ENCODE measurements at places on chromosomes 5 and 9. TPM values are rescaled to one million over a fixed set of nuclear protein-coding genes. Genes with fewer than 3 reads are reported as not detected.

- no peak overlapping the region for H3K27ac ChIP-seq
- DNase-seq: no peak
- no peak overlapping the region for H3K4me3 ChIP-seq
- H3K27me3 ChIP-seq: 0 out of 2 replicates have a peak, but pooled peaks cover 5% of the 10 kb centered on the region
Measured at GRCh38 chr9:336039-336438, 121.4 kb downstream of the DOCK8 start.

DNA sequence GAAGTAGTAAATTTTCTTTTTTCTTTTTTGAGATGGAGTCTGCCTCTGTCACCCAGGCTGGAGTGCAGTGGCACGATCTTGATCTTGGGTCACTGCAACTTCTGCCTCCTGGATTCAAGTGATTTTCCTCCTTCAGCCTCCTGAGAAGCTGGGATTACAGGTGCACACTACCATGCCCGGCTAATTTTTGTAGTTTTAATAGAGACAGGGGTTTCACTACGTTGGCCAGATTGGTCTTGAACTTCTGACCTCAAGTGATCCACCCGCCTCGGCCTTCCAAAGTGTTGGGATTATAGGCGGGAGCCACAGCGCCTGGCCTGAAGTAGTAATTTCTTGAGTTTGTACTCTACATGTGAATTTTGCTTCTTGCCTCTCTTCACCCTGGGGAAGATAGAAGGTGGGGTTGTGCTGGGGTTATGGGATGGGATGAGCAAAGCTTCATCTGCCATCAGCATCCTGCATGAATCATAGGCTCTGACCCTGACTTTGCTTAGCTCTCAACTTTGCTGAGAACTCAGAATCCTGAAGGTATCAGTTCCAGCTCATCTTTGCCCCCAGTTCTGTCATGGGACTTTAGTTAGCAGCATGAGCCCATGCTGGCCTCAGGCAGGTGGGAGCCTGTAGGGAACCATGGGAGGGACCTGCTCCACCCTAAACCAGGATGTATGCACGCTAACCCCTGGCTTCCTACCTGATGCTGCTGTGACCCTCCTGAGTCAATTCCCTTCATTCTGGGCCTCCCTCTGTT is 9.3 kb upstream of the CCL21 start:
- no peak overlapping the region for H3K4me3 ChIP-seq
- no peak for DNase-seq
- no peaks in the 10 kb centered on the region for H3K27me3 ChIP-seq
- H3K27ac ChIP-seq: no peak overlapping the region
- no peaks in the 10 kb centered on the region for H3K4me1 ChIP-seq

- DNase-seq: no peak
- H3K4me1 ChIP-seq: no peaks in the 10 kb centered on the region
- no peak overlapping the region for H3K4me3 ChIP-seq
- H3K27me3 ChIP-seq: no peaks in the 10 kb centered on the region
- H3K27ac ChIP-seq: no peak overlapping the region
Measured at GRCh38 chr5:161562446-161562845, 15.9 kb upstream of the GABRB2 start.

DNA sequence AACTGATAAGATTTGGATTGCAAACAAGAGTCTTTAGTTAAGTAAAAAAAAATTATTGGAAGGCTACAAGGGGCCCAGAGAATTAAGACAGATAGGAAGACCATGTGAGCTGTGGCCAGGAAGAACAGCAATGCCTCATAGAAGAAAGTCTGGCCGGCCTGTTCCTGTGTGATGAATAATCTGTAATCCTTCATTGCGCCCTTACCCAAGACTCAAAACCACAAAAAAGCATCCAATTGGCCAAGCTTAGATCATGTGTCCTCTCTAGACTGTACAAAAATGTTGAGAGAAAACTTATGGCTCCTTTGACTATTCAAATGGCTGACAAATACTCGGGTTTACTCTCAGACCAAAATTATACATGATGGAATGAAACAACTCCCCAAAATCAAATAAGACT is 1383.5 kb downstream of the PTPRD start:
- H3K4me1 ChIP-seq: no peaks in the 10 kb centered on the region
- H3K4me3 ChIP-seq: no peak overlapping the region
- H3K36me3 ChIP-seq: no peaks in the 10 kb centered on the region
- DNase-seq: no peak
- H3K27me3 ChIP-seq: no peaks in the 10 kb centered on the region

DNA sequence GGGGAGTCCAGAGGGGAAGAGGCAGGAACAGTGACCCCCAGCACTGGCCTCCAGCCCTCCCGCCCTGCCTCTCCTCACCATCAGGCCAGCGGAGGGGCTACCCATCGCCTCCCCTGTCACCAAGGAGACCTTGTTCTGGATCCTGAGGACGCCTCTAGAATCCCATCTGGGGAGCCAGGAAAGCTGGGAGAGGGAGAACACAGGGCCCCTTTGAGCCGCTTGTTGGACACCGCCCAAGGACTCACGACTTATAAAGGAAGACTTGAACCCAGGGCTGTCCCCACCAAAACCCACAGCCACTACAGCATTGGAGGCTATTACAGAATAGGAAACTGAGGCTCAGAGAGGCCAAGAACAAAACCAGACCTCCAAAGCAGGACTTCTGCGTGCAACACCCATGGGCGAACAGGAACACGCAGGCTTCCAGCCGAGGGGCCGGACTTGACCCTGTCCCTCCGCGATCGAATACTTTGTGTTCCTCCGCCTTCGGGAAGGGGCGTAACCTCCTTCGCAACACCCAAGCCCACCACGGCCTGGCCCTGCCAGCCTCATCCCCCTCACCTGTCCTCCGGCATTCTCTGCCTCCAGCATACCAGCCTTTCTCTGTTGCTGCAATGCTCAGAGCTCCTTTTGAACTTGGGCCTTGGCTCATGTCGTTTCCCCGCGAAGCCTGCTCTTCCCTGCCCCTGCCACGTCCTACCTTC is 54.2 kb downstream of the C9orf50 start:
- H3K4me3 ChIP-seq: no peak overlapping the region
- no peak for DNase-seq
- no peaks in the 10 kb centered on the region for H3K27me3 ChIP-seq
- no peak overlapping the region for H3K27ac ChIP-seq

Gene NAIP
- polyA plus RNA-seq: 2.8 TPM

Gene SPATA31A3
- polyA plus RNA-seq: not detected

Gene SLCO4C1
- not detected for polyA plus RNA-seq

All from GM23248 (cell line).